EL (cell line): ENCODE measurements at places on chromosomes 2 and 18.

GRCh38 chr2:239399921-239400595 is 762 bp downstream of the HDAC4 start:
- DNase-seq, result peak; percentile 19

GRCh38 chr18:25351777-25352628 is at the start of gene ZNF521:
TSS of gene ZNF521 (minus strand) at chr18:25352166. CDS start at chr18:25350946, 1,220 bp downstream.
- peak; percentile 80 for DNase-seq

- peak; percentile 28 for DNase-seq
These were observed at the start of gene LRP1B for GRCh38 chr2:142131010-142131669. TSS of gene LRP1B (minus strand) at chr2:142131016. CDS start at chr2:142130729, 287 bp downstream.

DNA sequence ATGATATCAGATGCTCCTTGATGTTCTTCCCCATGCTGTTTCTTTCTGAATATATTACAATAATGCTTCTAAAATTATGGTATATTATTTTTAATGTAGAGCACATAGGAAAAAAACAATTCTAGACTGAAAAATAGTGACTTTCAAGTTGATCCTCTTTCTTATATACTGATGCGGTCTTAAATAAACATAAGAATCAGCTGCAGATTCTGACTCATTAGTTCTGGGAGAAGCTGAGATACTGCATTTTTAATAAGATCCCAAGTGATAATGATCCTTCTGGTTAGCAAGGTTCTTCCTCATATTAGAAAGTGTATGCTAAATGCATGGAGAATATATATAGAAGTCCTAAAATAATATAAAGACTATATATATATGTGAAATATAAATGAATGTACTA is 124.9 kb downstream of the XIRP2 start:
- DNase-seq, result no peak

DNA sequence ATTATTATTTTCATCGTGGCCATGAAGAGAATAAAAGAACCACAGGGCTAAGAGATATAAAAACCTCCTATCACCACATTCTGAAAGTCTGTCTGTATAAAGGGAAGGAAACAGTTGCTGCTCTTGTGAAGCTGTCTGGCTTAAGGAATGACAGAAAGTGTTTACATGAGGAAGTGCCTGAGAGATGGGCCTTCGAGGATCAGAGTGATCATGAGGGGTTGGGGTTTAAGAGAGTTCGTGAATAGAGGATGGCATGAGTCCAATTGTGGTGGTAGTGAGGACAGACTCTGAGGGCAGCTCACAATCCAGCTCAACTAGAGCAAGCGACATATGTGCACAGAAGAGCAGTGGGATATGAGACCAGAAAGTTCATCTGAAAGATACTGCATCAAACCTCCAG is 65.8 kb upstream of the PIEZO2 start:
- DNase-seq, result no peak

- peak; percentile 3 for DNase-seq
These were observed 212.7 kb downstream of the KCNE4 start for GRCh38 chr2:223264541-223265193.

DNA sequence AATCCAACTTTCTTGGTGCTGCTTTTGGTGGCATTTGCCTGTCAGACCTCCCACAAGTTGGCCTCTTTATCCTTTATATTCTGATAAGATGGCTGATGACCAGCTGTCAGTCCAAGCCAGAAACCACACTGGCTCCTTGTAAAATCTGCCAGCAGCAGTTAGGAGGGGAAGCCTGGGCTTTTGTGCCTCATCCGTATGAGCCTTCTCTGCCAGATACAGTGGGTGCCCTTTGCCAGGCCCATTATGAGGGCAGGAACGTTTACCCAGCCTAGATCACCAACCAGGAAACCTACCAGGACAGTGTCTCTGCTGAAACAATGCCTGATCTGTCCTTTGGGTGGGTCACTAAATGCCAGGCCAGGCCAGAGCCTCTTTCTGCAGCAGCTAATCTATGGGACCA is 202.9 kb upstream of the SP5 start:
- DNase-seq, result no peak

DNA sequence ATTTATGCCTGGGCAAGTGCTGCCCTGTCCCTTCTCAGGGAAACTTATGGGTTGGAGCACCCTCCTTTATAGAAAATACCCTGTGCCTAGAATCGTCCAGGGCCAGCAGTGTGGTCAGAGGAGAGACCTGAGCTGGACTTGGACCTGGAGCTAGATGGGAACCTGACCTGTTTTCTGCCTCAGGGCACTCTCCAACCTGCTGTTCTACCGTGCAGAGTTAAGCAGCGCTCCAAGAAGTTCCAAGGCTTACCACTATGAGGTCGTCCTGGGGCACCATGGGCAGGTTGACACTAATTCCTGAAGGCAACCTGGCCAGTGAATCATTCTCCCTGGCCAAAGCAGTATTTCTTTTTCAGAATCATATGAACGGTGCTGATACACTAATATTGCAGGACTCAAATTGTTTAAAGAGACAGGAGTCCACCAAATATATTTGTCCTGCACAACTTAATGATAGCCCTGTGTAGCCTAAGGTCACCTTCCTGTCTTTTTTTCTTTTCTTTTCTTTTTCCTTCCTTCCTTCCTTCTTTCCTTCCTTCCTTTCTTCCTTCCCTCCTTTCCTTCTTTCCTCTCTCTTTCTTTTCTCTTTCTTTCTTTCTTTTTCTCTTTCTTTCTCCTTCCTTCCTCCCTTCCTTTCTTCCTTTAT is 455.4 kb upstream of the HNMT start:
- DNase-seq, result no peak

- DNase-seq, result peak; percentile 3
These were observed 119.6 kb upstream of the ARL5A start for GRCh38 chr2:151947813-151948165.

DNA sequence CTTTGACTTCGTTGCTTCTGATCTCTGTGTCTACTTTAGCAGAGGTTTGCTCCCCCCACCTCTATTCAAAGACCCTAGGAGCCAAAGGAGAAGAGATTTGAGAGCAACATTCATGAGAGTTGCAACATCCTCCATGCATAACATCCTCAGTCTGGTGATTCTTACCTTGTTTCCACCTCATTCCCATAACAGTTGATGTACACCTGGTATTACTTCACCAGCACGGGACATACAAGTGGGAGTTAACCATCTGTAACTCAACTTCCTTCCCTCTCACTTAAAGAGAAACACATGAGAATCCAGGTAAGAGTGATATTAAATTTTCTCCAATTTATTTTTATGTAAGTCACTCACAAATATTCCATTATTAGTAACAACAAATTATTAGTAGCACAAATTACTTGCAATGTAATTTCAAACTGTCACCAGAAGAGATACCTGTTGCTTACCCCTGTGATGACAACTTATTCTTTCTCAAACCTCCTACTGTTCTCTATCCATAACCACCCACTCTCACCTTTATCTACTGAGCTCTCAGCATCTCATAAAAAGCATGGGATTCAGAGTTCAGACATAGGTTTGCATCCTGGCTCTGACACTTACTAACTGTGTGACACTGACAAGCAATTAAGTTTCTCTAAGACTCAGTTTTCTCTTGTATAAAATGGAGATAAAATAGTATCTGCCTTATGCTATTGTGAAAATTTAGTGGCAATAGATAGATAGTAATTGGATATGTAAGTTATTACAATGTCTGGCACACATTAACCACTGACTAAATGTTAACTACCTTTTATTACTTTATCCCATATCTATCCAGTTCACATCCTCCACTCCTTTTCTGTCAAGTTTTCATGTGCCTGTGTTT is 184.6 kb upstream of the SRD5A2 start:
- DNase-seq, result no peak

DNA sequence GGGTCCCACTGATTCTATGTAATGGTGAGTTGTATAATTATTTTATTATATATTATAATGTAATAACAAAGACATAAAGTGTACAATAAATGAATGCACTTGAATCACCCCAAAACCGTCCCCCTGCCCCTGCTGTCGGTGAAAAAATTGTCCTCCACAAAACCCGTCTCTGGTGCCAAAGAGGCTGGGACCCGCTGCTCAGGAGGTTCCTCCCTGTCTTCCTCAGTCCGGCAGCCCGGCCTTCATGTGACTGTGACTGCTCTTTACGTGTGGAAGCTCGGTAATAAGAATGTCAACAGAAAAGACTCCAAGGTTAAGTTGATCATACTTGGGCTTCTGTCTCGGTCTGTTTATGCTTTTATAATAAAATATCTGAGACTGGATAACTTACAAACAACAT is 32.7 kb upstream of the ADNP2 start:
- DNase-seq, result no peak

DNA sequence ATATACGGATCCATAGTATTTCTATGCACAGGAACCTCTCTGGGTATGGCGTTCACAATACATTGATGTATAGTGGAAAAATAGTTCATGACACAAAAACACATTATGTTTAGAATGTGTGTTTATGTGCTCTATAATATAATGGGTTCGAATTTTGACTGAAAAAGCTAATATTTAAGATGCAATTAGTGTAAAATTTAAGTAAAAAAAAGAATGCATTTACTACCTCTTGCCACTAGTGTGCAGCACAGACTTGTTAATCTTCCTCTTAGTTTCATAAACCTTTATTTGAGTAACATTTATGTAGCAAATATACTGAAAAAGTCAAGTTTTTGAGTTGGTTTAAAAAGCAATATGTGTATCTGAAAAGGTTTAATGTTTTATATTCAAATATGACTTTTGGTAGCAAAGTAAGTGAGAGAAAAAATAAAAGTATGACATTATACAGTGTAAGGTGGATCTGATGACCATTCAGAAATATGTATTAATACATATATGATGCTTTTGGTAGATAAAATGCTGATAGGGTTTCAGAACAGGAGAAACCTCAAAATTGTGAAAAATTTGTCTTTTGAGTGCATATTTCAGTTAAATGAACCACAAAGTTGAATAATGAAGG is 49.4 kb downstream of the CCDC102B start:
- peak; percentile 9 for DNase-seq

- no peak for DNase-seq
These were observed 287.7 kb upstream of the ZSWIM2 start for GRCh38 chr2:187136646-187137045.

DNA sequence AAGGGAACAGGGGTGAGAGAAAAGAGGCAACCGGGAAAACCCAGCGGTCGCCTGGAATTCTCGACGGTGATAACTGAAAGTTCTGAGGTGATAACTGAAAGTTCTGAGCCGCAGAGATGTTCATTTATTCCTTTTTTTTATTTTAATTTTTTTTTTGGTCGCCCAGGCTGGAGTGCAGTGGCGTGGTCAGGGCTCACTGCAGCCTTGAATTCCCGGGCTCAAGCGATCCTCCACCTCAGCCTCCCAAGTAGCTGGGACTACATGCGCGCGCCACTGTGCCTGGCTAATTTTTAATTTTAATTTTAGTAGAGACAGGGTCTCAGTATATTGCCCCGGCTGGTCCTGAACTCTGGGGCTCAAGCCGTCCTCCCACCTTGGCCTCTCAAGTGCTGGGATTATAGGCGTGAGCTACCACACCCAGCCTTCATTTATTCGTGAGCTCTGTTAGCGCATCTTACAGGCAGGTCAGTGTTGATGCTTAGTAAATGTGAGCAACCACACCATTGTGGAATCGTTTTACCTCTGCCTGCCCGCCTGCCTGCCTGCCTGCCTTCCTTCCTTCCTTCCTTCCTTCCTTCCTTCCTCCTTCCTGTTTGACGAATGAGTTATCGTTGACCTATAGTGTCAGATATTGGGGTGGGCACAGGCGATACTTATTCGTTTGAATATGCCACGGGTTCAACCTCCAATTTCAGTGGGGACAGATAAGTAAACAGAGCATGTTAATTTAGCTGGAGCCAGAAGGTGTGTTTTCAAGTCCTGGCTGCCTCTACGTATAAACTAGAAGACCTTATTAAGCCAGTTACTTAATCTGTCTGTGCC is 557 bp upstream of the E2F6 start:
- no peak for DNase-seq

GRCh38 chr2:30886080-30886479 is 78.8 kb upstream of the CAPN13 start:
- no peak for DNase-seq

- no peak for DNase-seq
These were observed 81.3 kb upstream of the EPB41L3 start for GRCh38 chr18:5625076-5625475.

GRCh38 chr2:234483568-234484251 is 13.2 kb downstream of the ARL4C start:
- DNase-seq, result no peak

DNA sequence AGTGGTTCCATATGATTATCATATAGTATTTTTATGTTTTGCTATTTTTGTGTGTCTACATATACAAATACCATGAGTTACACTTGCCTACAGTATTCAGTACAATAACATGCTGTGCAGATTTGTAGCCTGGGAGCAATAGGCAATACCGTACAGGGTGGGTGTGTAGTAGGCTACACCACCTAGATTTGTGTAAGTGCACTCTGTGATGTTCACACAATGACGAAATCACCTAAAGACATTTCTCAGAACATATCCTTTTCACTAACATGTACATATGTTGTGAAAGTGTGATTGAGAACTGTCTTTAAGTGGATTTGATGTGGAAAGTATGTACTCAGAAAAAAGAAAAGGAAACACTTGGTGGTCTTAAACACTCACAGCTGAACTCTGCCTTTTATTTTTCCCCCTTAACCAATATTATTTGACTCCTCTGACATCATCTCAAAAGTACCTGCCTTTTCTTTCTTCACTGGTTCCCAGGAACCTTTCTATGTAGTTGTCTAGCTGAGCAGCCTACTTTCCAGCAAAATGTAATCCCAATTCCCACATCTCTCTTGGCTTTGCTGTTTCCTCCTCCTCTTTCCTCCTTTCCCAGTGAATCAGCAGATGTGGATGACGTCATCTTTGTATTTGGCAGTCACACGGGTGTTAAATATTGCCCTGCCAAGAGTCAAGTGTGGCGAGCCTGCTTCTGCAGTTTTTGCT is 47.7 kb downstream of the OSBPL6 start:
- DNase-seq, result peak; percentile 89

GRCh38 chr2:29143657-29144056 is 28.4 kb downstream of the CLIP4 start:
- DNase-seq, result no peak

- no peak for DNase-seq
These were observed 57.6 kb upstream of the CDKL4 start for GRCh38 chr2:39301352-39301751.

- DNase-seq, result no peak
These were observed 245.8 kb downstream of the PAX3 start for GRCh38 chr2:222052934-222053367.

DNA sequence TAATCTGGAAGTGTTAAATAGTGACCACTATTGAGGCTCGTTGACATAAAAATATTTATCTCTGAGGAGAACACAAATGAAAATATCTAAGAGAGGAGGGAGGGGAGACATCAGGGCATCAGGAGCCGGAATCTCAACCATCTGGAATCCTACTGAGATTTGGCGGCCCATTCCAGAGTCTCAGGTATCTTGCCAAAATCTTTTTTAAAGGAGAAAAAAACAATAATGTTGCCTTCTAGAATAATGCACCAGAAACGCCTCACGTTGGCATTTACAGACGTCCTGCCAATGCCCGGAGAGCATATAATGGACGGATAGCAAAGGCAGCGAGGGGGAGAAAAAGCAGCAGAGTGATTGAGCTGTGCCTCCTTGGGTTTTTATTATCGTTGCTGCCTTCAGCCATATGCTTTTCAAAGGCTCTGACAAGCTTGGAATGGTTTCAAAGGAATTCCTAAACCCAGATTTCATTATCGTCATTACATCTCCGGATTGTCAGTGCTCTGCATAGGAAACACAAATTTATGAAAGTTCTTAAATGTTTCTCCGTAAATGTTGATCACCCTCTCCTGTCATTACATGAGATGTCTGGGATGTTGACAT is 30.9 kb upstream of the EGR4 start:
- DNase-seq, result no peak

GRCh38 chr2:27638037-27638637 is 9.3 kb downstream of the GPN1 start:
- peak; percentile 69 for DNase-seq
